SK-N-SH treated with all-trans-retinoic acid at 6 μM for 48 hours (cell line): ENCODE measurements at places on chromosomes 4 and X.

DNA sequence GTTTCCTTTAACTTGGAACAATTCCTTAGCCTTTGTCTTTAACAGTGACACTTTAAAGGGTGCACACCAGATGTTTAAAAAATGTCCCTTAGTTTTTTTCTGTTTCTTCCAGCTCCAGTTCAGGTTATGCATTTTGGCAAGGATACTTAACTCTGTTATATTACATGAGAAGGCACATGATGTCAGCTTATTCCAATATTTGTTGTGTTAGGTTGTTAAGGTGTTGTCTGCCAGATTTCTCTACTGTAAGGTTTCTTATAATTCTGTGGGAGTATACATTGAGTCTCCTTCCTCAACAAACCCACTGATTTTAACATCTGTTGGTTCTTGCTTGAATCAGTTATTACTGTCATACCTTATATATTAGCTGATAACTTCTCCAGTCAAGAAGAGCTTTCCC is 33.3 kb downstream of the REST start:
- no peak for ATAC-seq

- peak; percentile 49 for ATAC-seq
These were observed 50.5 kb upstream of the CBR4 start for GRCh38 chr4:169060391-169061091.

DNA sequence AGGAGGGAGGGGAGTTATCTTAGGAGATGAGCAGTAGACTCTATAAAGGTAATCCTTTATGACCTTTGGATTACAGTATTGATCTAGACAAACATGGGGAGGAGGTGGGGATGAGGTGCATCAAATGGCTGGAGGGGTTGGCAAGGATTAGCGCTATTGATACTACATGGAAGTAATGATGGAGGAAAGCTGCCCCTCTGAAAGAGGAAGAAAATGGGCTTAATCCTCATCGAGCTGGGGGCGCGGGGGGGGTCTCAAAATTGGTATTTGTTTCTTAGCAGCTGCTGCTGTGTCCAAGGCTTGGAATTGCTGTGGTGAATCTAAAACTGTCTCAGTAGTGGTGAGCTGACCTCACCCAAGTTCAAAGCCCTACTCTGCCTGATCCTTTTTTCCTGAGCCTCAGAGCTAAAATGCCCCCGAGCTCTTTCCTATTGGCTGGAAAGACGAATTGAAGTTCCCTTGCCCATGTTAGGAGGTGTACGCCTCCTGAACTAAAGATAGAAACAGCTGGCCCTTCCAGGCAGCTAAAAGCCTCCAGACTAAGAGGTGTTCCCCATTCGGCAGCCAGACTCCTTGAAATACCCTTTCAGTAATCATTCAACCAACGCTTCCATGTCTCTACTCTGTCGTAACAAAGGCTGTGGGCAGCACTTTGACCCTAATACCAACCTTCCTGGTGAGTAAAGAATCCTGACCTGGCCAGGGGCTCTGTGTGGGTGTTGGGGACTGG is at the start of gene ITGB1BP2:
ITGB1BP2 (plus strand) TSS at position 556 of the 730 bp plus-strand sequence; CDS start at position 613, 57 bp downstream.
- ATAC-seq = peak; percentile 44

GRCh38 chr4:164482758-164483157 is 271.2 kb upstream of the SMIM31 start:
- ATAC-seq = no peak

GRCh38 chr4:85142451-85142850 is 176.0 kb upstream of the WDFY3 start:
- no peak for ATAC-seq

DNA sequence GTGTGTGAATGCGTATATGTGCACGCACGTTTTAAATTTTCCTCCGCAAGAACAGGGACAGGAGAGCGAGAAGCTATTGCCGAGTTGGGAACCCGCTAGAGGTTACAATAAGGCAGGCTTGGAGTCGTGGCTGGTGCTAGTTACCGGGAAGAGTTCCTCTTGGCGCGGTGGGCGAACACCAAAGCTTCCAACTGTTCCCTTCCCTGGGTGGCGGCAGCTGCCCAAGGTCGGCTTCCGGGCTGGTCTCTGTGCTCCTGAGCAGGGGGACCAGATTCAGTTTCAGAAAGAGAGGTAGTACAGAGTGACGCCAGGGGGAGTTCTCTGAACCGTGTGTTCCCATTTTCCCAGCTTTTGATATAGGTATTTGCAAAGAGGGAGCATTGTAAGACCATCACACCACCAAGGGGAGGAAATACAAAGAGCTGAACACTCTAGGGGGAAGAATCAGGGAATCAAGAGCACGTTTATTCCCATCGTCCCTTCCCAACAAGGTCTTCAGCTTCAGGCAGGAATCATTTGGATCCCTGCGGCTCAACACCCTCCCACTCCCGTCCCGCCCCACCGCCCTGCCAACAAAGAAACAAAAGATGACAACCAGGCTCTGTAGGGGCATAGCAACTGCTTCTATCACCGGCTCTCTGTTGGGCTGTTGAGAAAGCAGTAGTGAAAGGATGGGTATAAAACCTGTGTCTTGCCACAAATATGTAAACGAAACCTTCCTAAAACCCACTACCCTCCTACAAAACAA is 113.6 kb upstream of the TEX13C start:
- ATAC-seq = peak; percentile 15; the same call in 2 of the 3 replicates

GRCh38 chr4:151811403-151811802 is 50.6 kb upstream of the GATB start:
- ATAC-seq = no peak
